ENCODE measurements at places on chromosomes 11 and 22.

DNA sequence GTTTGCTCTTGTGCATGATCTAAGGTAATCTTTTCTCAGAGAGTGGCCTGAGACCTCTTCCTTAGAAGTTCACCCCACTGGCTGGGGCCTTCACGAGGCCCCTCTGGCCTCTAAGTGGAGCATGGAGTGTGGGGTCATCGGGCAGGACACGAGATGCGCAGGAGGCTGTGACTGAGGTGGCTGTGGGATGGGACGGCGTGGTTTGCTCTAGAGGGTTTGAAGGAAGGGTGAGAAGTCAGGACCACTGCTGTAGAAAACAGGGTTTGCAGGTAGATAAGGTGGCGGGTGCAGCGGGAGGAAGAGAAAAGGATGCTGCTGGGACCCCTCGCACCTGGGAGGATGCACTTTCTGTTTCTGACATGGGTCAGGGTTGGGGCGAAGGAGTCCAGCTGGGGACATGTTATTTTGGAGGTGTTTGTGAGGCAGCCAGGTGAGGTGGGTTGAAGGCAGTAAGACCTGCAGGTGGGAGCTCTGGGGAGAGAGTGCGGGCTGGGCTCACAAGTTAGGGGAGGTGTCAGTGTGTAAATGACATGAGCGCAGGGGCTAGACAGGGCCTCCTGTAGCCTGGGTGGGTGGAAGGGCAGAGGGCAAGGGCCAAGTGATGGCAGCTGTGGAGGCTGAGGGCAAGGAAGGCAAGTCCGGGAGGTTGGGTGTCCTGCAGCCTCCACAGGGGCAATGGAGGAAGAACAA is 62.5 kb downstream of the KCNQ1 start:
- no peak for DNase-seq

- no peak for DNase-seq
Measured at GRCh38 chr11:115334932-115335788, 169.1 kb downstream of the CADM1 start.

DNA sequence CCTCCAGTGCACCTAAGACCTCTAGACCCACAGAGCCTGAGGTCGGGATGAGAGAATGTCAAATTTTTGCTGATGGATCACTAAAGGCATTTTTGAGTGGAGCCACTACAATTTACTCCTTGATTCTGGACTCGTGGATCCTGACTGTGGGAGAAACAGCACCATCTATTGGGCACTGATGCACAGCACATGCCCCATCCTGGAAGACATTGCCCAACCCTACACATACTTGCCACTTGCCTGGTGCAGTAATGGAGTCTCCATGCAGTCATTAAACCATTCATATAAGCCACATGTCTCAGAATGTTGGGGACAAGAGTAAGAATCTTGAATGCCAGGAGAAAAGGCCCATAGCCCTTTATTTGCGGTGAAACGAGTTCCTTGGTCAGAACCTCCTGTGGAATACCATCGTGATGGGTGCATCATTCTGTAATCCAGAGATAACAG is 103.9 kb downstream of the GGTLC2 start:
- no peak for DNase-seq

- DNase-seq: no peak
Measured at GRCh38 chr22:24005201-24005600, at the start of gene GSTT4. TSS of gene GSTT4 (minus strand) at chr22:24005453. CDS start at chr22:24005356, 97 bp downstream.

DNA sequence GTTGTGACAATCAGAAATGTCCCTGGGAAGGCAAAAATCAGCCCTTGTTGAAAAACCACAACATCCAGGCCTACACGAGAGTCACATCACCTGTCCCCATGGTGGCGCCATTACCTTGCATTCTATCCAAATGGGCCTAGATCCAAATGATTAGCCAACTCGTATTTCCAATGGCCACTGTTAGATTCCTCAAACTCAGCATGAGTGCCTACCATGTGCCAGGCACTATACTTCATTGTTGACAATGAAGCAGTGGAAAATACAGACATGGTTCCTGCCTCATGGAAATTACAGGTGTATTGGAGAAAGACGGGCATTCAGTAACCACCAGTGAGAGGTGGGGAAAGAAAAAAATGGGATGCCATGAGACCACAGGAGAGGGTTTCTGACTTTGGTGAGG is 29.8 kb upstream of the CREB3L1 start:
- DNase-seq: no peak

GRCh38 chr11:98194611-98195010 is 826.1 kb upstream of the CNTN5 start:
- no peak for DNase-seq

DNA sequence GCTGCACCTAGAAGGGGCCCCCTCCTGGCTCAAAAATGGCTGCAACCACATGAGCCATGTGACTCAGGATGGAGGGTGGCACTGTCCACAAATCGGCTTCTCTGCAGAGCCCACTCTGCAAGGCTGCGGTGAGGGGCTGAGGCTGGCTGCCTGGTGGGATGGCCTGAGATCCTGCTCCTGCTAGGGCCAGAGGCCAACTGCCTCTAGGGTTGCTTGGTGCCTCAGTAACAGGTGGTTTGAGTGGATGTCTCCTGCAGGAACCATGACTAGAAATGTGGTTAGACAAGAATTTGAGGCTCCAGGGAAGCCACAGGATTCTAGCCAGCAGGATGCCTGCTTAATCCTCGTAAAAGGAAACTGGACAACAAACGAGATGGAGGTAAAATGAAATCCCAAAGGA is 17.1 kb downstream of the PATZ1 start:
- DNase-seq: no peak

DNA sequence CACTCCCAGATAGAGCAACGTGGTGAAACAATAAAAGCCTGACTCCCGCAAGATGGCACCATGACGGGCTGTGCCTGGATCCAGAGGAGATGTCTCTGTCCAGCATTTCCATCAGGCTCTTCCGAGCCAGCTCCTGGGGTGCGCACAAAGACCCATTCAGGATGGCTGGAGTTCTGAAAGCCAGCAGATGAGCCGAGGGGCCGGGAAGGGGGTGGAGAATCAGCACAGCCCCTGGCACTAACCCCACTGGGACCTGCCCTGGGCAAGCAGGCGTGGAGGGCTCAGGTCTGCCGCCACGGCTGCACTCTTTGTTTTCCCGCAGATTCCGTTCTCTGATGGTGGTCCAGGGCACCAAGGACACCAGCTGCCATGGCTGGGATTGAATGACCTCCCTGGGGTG is 97.2 kb upstream of the BLID start:
- no peak for DNase-seq

GRCh38 chr11:44955015-44955738 is 4.5 kb upstream of the TP53I11 start:
- peak; percentile 67 for DNase-seq

DNA sequence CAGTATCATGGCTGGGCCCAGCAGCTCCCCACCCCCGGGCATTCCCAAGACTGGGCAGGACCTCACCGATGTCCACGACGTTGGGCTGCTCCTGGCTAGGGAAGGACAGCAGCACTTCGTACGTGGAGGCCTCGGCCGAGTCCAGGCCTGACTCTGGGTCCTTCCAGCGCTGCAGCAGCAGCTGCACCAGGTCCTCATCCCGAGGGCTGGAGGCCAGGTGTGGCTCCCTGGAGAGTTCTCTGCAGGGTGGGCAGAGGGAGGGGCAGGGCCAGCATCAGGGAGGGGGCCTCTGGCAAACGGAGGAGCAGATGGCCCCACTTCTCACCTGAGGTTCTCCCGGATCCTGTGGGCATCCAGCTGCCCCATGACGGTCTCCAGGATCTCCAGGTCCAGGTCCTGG is 341 bp downstream of the NAALADL1 start:
- no peak for DNase-seq

DNA sequence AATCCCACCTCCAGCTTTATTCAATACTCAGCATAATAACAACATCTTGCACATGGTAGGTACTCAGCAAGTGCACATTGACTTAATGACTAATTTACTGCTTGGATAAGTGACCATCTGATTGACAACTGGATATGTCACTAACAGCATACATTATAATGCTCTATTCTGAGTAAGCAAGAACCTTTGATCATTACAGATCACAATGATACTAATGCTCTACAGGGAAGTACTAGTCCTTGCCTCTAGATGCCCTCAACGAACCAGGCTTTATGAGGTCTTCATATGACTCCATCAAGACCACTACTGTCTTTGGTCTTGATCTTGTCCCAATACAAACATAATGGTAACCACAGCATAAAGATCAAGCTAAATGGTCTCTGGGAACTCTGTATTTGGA is 167.6 kb upstream of the MTMR2 start:
- no peak for DNase-seq

- DNase-seq: no peak
Measured at GRCh38 chr11:46380340-46381047, 975 bp upstream of the MDK start.

DNA sequence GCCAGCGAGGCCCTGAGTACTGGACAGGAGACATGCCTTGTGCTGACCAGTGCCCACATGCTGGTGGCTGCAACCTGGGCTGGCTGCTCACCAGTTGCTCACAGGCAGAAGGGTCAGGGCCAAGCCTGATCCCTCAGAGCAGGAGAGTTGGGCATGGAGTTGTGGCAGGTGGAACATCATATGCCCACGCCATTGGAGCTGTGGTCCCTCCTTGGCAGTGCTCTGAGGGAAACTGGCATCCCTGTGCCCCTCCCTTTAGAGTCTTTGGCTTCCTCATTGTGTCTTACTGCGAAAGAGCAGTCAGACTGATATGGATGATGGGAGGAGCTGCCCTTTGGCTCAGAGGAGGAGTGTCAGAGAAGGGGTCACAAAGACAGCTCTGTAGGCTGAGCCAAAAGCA is 3.1 kb upstream of the MYEOV start:
- no peak for DNase-seq

GRCh38 chr11:118957549-118957948 is 1.5 kb downstream of the UPK2 start:
- DNase-seq: no peak

DNA sequence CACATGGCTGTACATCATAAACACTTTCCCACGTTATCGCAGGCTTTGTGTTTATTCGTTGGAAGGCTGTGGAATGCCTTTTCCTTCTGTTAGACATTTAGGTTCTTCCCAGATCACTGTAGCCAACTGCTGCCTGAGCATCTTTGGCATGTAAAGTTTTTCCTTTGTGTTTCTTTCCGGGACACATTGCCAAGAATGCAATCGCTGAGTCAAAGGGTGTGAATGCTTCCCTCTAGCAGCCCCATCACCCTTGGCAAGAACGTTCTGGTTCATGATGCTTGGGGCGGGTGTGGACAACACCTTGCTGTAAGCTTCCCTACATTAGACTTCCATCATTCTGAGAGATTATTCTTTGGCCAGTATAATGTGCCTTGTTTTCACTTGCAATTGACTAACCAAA is 136.2 kb downstream of the OSBP2 start:
- peak; percentile 29 for DNase-seq

DNA sequence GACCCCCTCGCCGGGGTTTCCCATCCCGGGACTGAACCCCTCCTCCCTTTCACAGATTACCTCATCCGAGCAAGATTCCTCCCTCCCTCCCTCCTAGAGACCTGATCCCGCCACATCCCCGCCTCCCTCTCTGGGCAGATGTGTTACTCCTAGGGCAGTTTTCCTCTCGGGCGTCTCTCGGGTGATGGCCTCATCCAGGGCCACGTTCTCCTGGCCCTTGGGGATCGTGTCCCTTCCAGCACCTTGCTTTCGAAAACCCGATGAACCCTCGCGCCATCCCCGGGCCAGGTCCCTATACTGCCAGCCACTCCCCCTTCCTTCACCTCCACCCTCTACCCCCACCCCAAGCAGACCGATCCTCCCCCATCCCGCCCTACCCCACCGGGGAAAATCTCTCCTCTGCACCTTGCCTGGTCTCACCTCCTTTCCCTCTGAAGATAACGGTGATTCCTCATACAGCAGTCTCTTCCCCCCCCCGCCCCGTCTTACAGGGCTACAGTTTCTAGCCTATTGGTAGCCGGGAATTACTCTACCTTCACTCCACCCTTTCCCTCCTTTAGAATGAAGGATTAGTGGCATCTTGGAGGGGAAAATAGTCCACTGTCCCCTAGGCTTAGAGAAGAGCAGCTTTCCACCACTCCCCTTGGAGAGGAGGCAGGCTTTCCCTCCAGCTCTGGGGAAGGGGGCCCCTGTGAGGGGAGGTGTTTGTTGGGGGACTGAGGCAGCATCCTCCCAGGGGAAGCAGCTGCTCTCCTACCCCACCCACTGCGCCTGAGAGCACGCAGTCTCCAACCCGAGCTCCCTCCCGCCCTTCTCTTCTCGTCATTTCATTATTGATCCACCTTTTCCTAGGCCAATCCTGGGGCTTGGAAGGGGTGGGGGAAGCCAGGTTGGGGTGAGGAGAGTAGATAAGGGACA is 1.2 kb downstream of the KMT2A start:
- DNase-seq: no peak

DNA sequence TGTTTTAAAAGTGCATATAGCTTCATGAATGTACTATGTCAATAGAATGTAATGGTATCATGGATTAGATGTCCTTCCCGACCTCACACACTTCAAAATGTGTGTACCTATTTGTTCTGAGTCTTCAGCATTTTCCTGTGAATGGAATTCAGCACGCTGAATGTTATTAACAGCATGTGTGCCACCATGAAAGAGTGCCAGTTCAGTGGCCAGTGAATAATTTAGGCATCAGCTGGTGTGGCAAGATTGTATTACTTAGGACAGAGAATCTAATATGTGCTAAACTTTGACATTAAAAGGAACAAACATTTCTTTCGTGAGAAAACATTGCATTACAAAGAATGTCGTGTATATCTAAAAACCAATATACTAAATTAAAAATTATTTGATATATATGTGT is 46.4 kb downstream of the HIPK3 start:
- no peak for DNase-seq

DNA sequence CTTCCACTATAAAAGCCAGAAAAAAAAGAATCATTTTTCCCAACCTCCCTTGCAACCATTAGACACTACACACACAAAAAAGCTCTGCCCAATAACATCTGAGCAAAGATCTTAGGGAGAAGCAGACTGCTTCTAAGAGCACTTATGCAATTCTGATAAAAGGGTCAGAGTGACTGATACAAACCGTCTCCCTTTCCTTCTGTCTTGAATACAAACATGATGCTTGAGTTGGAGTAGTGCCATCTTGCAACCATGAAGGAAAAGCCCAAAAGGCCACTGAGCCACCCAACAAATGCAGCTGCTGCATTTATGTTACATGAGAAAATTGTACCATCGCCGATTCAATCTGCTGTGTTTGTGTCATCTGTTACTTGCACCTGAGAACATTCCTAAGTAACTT is 47.6 kb upstream of the EED start:
- no peak for DNase-seq

- no peak for DNase-seq
Measured at GRCh38 chr11:70128435-70128906, 50.4 kb downstream of the ANO1 start.
